ENCODE measurements at places on chromosomes 12 and 14.

- DNase-seq = no peak
Observed at GRCh38 chr14:47596860-47597259, 78.5 kb downstream of the MDGA2 start.

DNA sequence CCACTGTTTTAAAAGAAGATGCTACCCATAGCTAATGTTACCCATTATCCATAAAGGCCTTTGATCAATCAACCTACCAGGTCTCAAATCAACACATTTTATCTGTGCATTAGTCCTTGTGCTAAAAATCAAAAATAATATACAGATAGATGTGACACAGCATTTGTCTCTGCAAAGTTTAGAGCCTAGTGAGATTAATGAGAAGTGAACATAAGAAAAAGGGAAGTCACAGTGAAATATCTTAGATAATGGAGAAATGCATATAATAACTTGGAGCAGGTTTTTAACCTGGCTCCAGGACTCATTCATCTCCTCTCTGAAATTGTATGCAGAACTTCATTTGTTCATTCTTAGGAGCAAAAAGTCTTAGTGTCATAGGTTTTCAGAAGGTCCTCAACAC is 7.2 kb downstream of the PDE3A start:
- DNase-seq = no peak

- DNase-seq = no peak
Observed at GRCh38 chr12:95339086-95339788, 121.6 kb downstream of the VEZT start.

- DNase-seq = no peak
Observed at GRCh38 chr14:62885451-62885850, 159.8 kb downstream of the KCNH5 start.

DNA sequence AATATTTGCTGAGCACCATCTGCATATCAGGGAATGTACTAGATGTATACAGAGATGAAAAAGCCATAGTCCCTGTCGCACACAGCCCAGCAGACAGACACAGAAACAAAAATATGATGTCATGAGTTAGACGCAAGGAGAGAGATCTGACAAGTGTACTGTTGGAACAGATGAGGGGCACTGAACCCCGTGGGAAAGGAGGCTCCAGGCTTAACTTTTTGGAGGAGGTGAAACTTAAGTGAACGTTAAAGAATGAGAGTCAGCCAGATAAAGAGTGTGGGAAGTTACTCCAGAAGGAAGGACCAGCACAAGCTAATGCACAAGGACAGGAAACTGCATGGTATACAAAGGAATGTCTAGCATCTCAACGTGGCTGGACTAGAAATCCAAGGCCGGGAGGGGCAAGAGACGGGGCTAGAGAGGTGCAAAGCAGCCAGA is 2.5 kb upstream of the ACTN1 start:
- no peak for DNase-seq

GRCh38 chr12:112992541-112993398 is 14.5 kb downstream of the OAS2 start:
- peak; percentile 61 for DNase-seq

DNA sequence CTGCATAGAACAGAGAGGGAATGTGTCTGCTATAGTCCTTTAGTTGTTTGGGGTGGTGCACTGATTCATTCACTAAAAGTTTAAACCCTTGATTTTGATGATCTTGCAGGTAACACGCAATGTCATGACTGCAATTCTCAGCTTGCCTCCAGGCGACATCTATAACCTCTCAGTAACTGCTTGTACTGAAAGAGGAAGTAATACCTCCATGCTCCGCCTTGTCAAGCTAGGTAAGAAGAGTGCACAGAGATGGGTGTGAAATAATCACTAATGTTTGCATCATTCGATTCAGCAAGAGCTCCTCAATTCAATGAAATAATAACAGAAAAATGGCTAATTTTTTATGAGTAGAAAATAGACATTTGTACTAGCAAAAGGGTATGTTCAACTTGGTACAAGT is 203.7 kb downstream of the PTPRO start:
- no peak for DNase-seq

- peak; percentile 11 for DNase-seq
Observed at GRCh38 chr12:1630133-1630826, 1.2 kb downstream of the WNT5B start.

DNA sequence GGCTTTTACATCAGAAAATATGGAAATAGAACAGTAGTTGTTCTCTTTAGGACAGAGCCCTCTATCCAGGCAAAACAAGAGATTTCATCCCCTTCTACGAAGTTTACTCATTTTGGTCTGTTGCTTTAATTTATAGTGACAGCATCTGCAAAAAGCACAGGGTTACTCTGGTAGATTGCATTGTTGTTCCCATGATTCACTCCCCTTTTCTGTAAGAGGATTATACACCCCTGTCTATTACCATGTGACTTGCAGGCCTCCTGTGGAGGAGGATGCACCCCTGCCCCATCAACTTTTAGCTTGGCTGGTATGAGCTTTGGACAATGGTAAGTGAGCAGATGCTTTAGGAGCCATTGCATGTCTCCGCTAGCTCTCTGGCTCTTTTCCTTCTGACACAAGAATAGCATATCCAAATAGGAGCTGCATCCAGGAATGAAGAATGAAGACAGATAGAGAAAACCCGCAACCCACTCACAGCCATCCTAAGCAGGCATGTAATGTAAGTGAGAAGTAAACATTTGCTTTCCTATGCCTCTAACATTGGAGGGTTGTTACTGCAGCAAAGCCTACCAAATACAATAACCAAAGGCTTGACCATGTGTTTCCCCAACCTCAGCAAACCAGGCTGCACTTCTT is 304.2 kb downstream of the AKAP6 start:
- DNase-seq = no peak

GRCh38 chr12:9782547-9783382 is 22.1 kb upstream of the CD69 start:
- no peak for DNase-seq

DNA sequence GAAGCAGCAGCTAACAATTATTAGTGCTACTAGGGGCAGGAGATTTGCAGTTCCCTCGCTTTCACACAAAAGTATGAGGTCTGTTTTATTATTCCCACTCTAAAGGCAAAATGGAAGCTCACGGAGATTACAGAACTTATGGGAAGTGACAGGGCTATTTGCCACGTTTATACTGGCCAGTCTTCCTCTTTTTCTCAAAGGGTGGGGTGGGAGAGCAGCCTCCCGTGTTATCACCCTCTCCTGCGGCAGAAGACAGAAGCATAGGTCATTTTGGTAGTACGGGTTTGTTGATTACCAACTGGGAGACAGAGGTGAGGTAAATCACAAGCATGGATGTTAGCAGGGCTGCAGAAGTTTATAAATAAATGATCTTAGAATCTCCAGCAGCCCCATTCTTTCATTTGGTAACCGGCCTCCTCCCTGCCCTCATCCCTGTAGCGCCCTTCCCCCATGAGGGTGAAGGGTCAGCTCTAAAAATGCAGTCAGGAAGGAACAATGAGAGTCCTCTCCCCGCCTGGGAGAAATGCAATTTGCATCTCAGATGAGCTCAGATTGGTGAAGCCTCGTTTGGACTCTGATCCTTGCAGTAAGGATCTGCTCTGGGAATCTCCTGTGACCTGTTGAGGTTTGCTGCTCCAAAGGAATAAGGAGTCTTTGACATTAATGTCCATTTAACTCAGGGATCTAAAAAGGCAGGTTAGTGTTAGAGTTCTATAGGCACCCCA is 44.7 kb upstream of the SINHCAF start:
- DNase-seq = no peak

Data from CD4-positive, alpha-beta T cell treated with Interleukin-15 for 4 hours (primary cell).